ENCODE measurements at places on chromosomes 4 and X. TPM values are rescaled to one million over a fixed set of nuclear protein-coding genes. Genes with fewer than 3 reads are reported as not detected.
A peak's percentile ranks its signal among the peaks of the same experiment; 100 is the strongest.

- H3K27me3 ChIP-seq = no peaks in the 10 kb centered on the region
- no peak overlapping the region for H3K27ac ChIP-seq
- DNase-seq = no peak
- H3K4me3 ChIP-seq = no peak overlapping the region
- no peaks in the 10 kb centered on the region for H3K36me3 ChIP-seq
These were observed 223.9 kb downstream of the CAMK2D start for GRCh38 chr4:113537628-113538027.

GRCh38 chr4:98574816-98575215 is 83.6 kb downstream of the TSPAN5 start:
- H3K36me3 ChIP-seq = no peaks in the 10 kb centered on the region
- peaks cover 62% of the 10 kb centered on the region for H3K4me1 ChIP-seq
- peak overlapping the region; percentile 13 for H3K4me3 ChIP-seq
- DNase-seq = no peak
- peak overlapping the region; percentile 100 for H3K27ac ChIP-seq

- H3K4me1 ChIP-seq = no peaks in the 10 kb centered on the region
- no peak overlapping the region for H3K4me3 ChIP-seq
- H3K36me3 ChIP-seq = no peaks in the 10 kb centered on the region
These were observed 84.8 kb downstream of the LIMCH1 start for GRCh38 chr4:41622787-41623186.

GRCh38 chrX:106247162-106247561 is 79.1 kb downstream of the PWWP3B start:
- H3K4me1 ChIP-seq = peaks cover 12% of the 10 kb centered on the region
- DNase-seq = peak; percentile 35
- H3K4me3 ChIP-seq = no peak overlapping the region
- no peaks in the 10 kb centered on the region for H3K36me3 ChIP-seq

- no peak overlapping the region for H3K27ac ChIP-seq
- H3K4me3 ChIP-seq = peak overlapping the region; percentile 64
- no peaks in the 10 kb centered on the region for H3K36me3 ChIP-seq
- peak; percentile 57 for DNase-seq
These were observed 167.3 kb downstream of the SLIT2 start for GRCh38 chr4:20418861-20419451.

DNA sequence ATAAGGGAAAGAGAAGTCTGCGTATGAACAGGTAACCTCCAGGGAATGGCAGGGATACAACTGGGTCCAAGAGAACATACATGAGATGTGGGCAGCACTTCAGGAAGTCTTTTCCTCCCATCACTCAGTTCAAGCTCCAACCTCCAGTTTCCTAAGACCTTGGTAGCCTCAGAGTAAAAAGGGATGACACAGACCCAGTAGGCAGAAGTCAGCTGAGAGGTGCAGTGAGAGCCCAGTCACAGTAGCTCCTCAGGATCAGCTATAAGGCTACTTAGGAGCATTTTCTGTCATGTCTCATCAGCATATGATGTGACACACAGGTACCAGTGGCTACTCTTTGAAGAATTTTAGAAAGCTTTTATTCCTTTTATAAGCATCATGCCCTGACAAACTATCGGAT is 12.5 kb upstream of the STS start:
- no peak for DNase-seq
- no peaks in the 10 kb centered on the region for H3K27me3 ChIP-seq
- no peak overlapping the region for H3K4me3 ChIP-seq
- H3K36me3 ChIP-seq = no peaks in the 10 kb centered on the region

DNA sequence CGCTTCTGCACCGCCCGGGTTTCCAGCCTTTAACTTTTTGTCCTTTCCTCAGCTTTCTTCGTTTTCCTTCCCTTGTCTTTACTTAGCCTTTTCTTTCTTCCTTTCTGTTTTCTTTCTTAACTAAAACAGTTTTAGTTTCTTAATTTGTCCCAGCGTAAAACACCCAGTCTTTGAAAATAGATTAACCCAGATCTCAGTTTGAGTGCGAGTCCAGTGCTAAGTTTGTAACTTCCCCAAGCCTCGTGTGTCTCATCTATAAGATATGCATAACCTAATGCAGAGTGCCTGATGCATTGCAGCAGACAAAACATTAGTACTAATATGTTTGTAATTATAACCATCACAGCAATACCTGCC is 460 bp upstream of the GEMIN8 start:
- H3K27ac ChIP-seq = peak overlapping the region; percentile 98
- no peaks in the 10 kb centered on the region for H3K27me3 ChIP-seq
- no peaks in the 10 kb centered on the region for H3K36me3 ChIP-seq
- peaks cover 46% of the 10 kb centered on the region for H3K4me1 ChIP-seq
- peak; percentile 29 for DNase-seq

- H3K27me3 ChIP-seq = 0 out of 2 replicates have a peak, but pooled peaks cover 4% of the 10 kb centered on the region
- H3K27ac ChIP-seq = no peak overlapping the region
- no peak for DNase-seq
- no peaks in the 10 kb centered on the region for H3K36me3 ChIP-seq
- H3K4me3 ChIP-seq = no peak overlapping the region
- H3K4me1 ChIP-seq = no peaks in the 10 kb centered on the region
These were observed 2.1 kb downstream of the AMBN start for GRCh38 chr4:70594196-70594595.

- no peak for DNase-seq
- H3K27ac ChIP-seq = no peak overlapping the region
- H3K4me1 ChIP-seq = no peaks in the 10 kb centered on the region
- no peaks in the 10 kb centered on the region for H3K27me3 ChIP-seq
- no peaks in the 10 kb centered on the region for H3K36me3 ChIP-seq
These were observed 127.5 kb upstream of the RADX start for GRCh38 chrX:106484233-106484632.

GRCh38 chr4:114694770-114695169 is 96.2 kb downstream of the UGT8 start:
- no peaks in the 10 kb centered on the region for H3K36me3 ChIP-seq
- no peaks in the 10 kb centered on the region for H3K27me3 ChIP-seq
- H3K4me1 ChIP-seq = no peaks in the 10 kb centered on the region
- H3K27ac ChIP-seq = no peak overlapping the region

MOB1B gene
- total RNA-seq = 12.6 TPM

SCOC gene
- 28.2 TPM for total RNA-seq

AKAP14 gene
- total RNA-seq = not detected
